Memory B cell (primary cell): ENCODE measurements at places on chromosomes 3 and 15.

GRCh38 chr3:58683466-58683865, 16.9 kb upstream of the FAM3D start:
- H3K4me1 ChIP-seq, result no peaks in the 10 kb centered on the region
- no peaks in the 10 kb centered on the region for H3K36me3 ChIP-seq
- H3K27ac ChIP-seq, result no peak overlapping the region
- no peak for DNase-seq

- H3K27ac ChIP-seq, result no peak overlapping the region
- DNase-seq, result no peak
- no peaks in the 10 kb centered on the region for H3K36me3 ChIP-seq
- H3K4me3 ChIP-seq, result no peak overlapping the region
- peaks cover 9% of the 10 kb centered on the region for H3K27me3 ChIP-seq
Measured at GRCh38 chr15:58467722-58468423, 36.1 kb downstream of the LIPC start.

DNA sequence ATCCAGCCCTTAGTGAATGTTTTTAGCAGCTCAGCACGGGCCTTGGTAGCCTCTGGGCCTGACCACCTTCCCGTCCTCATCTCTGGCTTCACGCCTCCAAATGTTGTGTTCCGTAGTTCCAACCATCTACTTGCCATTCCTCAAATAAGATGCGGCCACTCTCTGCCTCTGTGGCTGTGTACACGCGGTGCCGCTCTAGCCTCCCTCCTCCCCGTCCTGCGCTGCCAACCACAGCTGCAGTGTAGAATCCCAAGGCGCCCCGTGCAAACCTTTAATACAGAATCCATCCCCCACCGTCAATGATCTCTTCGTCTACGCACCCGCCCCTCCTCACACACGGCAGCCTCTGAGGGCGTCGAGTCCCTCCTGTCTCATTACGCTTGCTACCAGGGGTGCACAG, 77.2 kb downstream of the VGLL4 start:
- H3K4me1 ChIP-seq, result peaks cover 7% of the 10 kb centered on the region
- DNase-seq, result no peak
- peaks cover 8% of the 10 kb centered on the region for H3K36me3 ChIP-seq
- no peaks in the 10 kb centered on the region for H3K27me3 ChIP-seq
- H3K27ac ChIP-seq, result peak overlapping the region; percentile 10
- H3K4me3 ChIP-seq, result no peak overlapping the region

- H3K36me3 ChIP-seq, result no peaks in the 10 kb centered on the region
- no peak overlapping the region for H3K27ac ChIP-seq
- no peak for DNase-seq
- H3K4me3 ChIP-seq, result no peak overlapping the region
- no peaks in the 10 kb centered on the region for H3K4me1 ChIP-seq
Measured at GRCh38 chr3:116002235-116002634, 378.9 kb downstream of the GAP43 start.

GRCh38 chr3:171753025-171753472, 57.2 kb downstream of the PLD1 start:
- H3K4me3 ChIP-seq, result no peak overlapping the region
- no peak overlapping the region for H3K27ac ChIP-seq

- no peaks in the 10 kb centered on the region for H3K27me3 ChIP-seq
- DNase-seq, result no peak
- no peak overlapping the region for H3K4me3 ChIP-seq
- no peaks in the 10 kb centered on the region for H3K36me3 ChIP-seq
Measured at GRCh38 chr3:189638276-189639031, 7.3 kb downstream of the TP63 start.

GRCh38 chr3:55516392-55517030, 29.4 kb upstream of the WNT5A start:
- H3K36me3 ChIP-seq, result no peaks in the 10 kb centered on the region
- peaks cover 2% of the 10 kb centered on the region for H3K27me3 ChIP-seq
- H3K4me3 ChIP-seq, result no peak overlapping the region
- H3K27ac ChIP-seq, result no peak overlapping the region

DNA sequence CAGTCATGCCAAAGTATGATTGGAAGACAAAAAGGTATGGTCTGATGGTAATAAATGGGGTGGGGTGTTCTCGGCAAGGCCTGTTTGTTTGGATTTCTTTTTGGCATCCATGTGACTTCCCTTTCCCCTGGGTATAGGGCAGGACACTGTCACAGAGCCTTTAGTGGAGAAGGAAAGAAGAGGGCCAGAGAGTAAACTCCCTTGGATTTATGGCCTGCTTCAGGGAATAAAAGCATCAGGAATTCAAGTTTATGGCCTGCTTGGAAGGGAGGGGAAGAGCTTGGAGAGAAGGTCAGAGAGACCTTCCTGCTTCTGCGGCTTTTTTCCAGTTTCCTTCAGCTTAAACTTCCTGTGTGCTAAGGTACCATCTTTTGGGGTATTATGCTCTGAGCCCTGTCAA, 179.4 kb upstream of the ADAMTS9 start:
- no peaks in the 10 kb centered on the region for H3K27me3 ChIP-seq
- no peaks in the 10 kb centered on the region for H3K36me3 ChIP-seq
- no peak overlapping the region for H3K4me3 ChIP-seq
- no peak for DNase-seq

GRCh38 chr15:50251638-50252182, 13.8 kb downstream of the HDC start:
- H3K27me3 ChIP-seq, result peaks cover 2% of the 10 kb centered on the region
- no peaks in the 10 kb centered on the region for H3K36me3 ChIP-seq
- DNase-seq, result no peak
- H3K4me1 ChIP-seq, result peaks cover 10% of the 10 kb centered on the region

GRCh38 chr15:31345606-31346366, 19.2 kb downstream of the KLF13 start:
- peak overlapping the region; percentile 95 for H3K4me3 ChIP-seq
- peaks cover 8% of the 10 kb centered on the region for H3K36me3 ChIP-seq
- H3K27me3 ChIP-seq, result no peaks in the 10 kb centered on the region
- H3K27ac ChIP-seq, result peak overlapping the region; percentile 95
- peaks cover 74% of the 10 kb centered on the region for H3K4me1 ChIP-seq
- no peak for DNase-seq

DNA sequence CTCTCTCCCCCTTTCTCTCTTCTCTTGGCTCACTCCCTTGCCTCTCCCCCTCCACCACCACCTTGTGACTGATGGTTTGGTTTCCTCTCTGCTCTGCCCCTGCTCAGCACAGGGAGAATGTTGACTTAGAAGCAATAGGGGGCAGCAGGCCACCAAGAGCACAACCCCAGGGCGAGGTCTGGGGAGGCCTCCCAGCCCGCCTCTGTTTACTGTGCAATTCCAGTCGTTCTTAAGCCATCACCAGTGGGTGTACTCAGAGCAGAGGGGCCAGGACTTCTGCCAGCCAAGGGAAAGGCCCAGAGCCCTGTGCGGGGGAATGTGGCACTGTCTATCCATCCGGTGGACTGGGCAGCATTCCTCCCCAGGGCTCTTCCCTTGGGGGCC, 5.7 kb upstream of the APEH start:
- peaks cover 6% of the 10 kb centered on the region for H3K4me1 ChIP-seq
- H3K27ac ChIP-seq, result no peak overlapping the region
- H3K4me3 ChIP-seq, result no peak overlapping the region

DNA sequence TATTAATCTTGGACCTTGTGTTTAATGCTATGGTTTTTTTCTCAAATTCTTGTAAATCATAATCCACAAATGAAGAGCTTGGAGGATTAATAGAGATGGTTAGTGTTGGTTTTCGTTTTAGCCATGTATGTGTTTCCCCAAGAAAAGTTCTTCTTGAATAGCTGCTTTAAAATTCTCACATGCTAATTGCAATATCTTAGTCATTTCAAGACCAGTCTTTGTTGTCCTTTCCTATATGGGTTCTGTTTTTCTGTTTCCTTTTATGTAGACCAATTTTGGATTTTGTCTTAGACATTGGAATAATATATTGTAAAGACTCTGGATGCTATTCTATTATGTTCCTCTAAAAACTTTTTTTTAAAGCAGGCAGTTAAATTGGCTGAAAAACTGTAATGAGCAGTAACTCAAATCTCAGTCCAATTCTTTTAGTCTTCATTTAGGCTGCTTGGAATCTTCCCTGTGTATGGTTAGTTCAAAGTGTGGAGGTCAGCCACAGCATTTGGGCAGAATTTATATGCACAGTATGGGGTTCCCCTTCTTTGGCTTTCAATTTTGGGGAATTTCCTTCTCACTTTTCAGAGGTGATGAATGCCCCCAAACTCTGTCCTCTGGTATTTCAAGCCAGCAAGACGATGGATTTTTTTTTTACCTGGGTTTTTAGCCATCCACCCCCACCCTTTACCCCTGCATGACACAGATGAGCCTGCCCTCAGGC, 39.1 kb upstream of the DNAJC13 start:
- H3K27me3 ChIP-seq, result peaks cover 1% of the 10 kb centered on the region
- no peak for DNase-seq
- no peak overlapping the region for H3K4me3 ChIP-seq
- no peak overlapping the region for H3K27ac ChIP-seq

DNA sequence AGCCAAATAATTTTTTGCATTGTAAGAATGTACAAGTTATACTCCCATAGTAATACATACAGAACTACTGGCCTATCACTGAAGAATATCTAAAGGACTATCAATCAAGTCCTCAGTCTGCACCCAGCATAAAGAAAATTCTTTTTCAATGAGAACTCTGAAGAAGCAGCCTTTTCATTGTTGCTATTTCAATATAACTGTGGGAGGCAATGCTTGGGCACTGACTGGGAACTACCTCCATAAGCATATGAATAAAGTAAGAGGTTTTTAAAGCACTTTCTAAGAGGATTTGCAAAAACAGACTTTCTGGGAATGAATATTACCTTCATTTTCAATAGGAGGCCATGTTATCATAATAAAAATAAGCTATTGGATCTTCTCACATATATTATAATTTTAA, 24.6 kb upstream of the NECTIN3 start:
- no peak overlapping the region for H3K27ac ChIP-seq
- H3K27me3 ChIP-seq, result no peaks in the 10 kb centered on the region
- H3K4me3 ChIP-seq, result no peak overlapping the region
- no peaks in the 10 kb centered on the region for H3K36me3 ChIP-seq

DNA sequence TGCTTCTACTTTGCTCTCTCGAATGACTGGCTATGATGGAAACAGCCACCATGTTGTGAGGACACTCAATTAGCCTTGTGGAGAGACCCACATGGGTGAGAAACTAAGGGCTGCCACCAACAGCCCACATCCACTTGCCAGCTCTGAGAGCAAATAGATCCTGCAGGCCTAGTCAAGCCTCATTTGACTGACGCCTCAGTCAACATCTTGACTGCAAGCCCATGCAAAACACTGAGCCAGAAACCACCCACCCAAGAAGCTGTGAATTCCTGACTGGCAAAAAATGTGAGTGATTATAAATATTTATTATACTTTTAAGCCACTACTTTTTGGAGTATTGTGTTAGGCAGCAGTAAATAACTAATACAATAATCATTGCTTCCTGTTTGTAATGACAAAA, 58.4 kb downstream of the NOX5 start:
- peaks cover 4% of the 10 kb centered on the region for H3K4me1 ChIP-seq
- no peak for DNase-seq
- no peaks in the 10 kb centered on the region for H3K36me3 ChIP-seq
- H3K27ac ChIP-seq, result no peak overlapping the region
- peaks cover 30% of the 10 kb centered on the region for H3K27me3 ChIP-seq

DNA sequence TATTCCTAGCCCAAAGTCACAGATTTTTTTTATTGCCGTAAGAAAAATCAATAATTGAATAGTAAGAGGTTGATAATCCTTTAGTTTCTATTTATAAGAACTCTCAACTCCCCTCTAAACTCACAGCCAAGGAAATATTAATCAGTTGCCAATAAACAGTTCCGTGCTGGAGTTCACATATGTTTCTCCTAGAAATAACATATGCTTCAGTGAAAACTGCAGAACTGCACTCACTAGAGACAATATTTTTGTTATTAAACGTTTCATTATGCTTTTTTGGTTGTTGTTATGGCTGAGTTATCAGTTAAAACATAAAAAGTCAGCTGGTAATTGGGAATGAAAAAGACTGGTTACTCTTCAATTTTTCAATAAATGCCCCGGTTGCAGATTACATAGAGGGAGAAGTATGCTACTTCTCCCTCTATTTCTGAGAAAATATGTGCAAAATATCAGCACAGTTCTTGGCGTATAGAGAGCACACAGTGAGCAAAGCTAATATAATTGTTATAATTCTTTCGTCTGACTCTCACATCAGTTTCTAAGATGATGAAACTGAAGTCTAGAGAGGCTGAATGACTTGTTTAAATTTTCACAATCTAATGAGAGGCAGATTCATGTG, 781.2 kb upstream of the GRM7 start:
- DNase-seq, result no peak
- peaks cover 3% of the 10 kb centered on the region for H3K27me3 ChIP-seq
- no peak overlapping the region for H3K27ac ChIP-seq
- H3K4me3 ChIP-seq, result no peak overlapping the region

- H3K36me3 ChIP-seq, result no peaks in the 10 kb centered on the region
- peaks cover 6% of the 10 kb centered on the region for H3K4me1 ChIP-seq
- no peak for DNase-seq
- no peak overlapping the region for H3K4me3 ChIP-seq
Measured at GRCh38 chr3:186751480-186751879, 31.9 kb upstream of the EIF4A2 start.

GRCh38 chr3:115381573-115381912, 234.5 kb upstream of the ZBTB20 start:
- H3K4me3 ChIP-seq, result no peak overlapping the region
- H3K4me1 ChIP-seq, result no peaks in the 10 kb centered on the region
- H3K36me3 ChIP-seq, result no peaks in the 10 kb centered on the region

- DNase-seq, result no peak
- H3K27me3 ChIP-seq, result peaks cover 20% of the 10 kb centered on the region
- no peak overlapping the region for H3K27ac ChIP-seq
- no peak overlapping the region for H3K4me3 ChIP-seq
Measured at GRCh38 chr3:14369675-14370669, 32.4 kb upstream of the SLC6A6 start.

DNA sequence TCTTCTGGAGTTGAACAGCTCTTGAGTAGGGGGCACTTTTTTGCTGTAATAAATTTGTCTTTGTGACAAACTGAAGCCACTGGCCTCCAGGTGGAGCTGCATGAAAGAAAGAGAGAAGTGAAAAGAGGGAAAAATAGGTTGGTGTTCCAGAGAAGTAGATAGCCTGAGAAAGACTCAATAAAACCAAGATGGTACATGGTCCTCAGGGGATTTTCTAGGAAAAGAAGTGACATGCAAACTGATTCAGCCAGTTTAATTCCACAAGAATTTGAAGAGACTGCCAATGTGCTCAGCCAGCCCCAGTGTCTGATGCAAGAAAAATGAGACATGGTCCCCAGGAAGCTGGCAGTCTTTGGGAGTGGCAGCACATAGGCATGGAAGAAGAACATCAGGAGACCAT, 152.7 kb downstream of the CD47 start:
- H3K4me3 ChIP-seq, result no peak overlapping the region
- no peak overlapping the region for H3K27ac ChIP-seq
- H3K27me3 ChIP-seq, result peaks cover 2% of the 10 kb centered on the region
- H3K4me1 ChIP-seq, result no peaks in the 10 kb centered on the region
- DNase-seq, result no peak

GRCh38 chr3:190051641-190052040, 69.1 kb downstream of the P3H2 start:
- no peaks in the 10 kb centered on the region for H3K4me1 ChIP-seq
- DNase-seq, result no peak
- no peak overlapping the region for H3K4me3 ChIP-seq
